T-helper 9 cell (primary cell): ENCODE measurements at places on chromosomes 5 and 9.

DNA sequence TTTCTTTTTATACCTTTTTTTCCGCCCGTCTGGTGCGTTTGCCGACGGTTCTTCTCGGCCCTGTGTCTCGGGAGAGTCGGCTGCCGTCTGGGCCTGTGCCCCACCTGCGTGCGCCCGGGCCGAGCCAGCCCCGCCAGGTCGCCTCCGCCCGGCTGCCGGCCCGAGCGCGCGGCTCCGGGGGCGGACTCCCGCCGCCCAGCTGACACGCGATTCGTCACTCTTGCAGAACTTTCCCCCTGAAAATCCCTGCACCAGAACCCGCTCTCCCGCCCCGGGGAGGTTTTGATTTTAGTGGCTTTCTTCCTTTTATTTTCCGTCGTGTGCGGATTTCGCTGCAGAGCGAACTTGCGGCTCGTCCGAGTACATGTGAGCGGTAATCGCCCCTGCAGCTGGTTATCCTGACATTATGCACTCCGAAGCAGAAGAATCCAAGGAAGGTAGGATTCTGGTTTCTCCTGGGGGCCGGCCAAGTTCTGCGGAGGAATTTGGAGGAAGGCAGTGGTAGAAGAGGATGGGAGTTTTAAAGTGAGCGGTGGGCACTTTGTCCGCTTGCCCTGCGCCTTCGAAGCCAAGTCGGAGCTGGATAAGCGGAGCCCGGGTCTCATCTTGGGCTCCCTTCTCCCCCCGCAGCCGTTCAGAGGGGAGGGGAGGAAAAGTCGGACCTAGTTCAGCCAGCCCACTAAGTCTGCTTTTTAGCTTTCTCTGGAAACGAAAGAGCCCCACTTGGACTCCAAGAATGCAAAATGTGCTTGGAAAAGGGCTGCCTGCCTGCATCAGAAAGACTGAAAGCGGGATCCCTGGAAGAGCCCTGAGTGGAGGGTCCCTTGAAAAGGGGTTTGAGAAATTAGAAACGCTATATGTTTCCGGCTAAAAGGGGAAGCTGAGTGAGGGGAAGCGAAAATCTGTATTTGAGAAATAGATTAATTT lies at the start of gene TNFAIP8:
TSS of gene TNFAIP8 (plus strand) at position 335 of the 927 bp plus-strand sequence. CDS start at position 407, 72 bp downstream.
- DNase-seq: peak; percentile 38

DNA sequence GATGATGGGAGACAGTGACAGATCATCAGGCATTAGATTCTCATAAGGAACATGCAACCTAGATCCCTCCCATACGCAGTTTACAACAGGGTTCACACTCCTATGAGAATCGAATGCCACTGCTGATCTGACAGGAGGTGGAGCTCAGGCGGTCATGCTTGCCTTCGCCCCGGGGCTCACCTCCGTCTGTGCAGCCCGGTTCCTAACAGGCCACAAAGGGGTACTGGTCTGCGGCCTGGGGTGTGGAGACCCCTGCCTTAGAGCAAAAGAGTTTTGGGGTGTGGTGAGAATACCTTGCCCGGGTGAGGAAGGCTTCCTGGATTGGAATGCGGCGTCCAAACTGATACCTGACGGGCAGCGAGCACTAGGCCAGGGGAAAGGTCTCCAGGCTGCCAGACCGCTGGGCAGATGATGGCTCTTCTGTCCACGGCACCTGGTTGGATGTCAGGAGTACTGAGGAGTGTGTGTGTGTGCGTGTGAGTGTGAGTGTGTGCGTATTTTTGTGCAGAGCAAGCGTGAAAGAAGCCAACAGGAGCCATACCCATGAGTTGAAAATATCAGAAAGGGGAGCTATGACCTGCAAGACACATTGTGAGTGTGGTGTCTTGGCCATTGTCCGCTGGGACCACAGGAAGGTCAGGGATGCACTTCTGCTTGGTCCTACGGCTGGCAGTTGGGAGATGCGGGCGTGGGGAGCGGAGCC lies 55.4 kb downstream of the ACER2 start:
- no peak for DNase-seq

- no peak for DNase-seq
Observed at GRCh38 chr9:95124582-95125367, 192.7 kb downstream of the FANCC start.

GRCh38 chr5:137604348-137605095 lies 105.4 kb upstream of the SPOCK1 start:
- no peak for DNase-seq

DNA sequence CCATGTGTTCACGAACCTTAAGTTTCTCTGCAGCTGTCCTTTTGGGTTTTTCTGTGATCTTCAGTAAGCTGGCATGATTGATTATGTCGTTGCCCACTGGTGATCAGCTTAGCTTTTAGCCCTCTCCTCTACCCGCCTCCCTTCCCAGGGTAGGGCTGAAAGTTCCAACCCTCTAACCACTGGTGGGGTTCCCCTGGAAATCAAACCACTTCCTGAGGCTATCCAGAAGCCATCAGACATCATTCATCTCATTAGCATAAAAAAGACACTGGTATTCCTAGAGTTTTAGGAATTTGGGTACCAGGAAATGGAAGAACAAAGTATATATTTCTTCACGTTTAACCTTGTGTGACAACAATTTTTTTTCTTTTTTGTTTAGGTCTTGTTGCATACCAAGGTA lies 29.8 kb downstream of the SPIN1 start:
- DNase-seq: no peak

- no peak for DNase-seq
Observed at GRCh38 chr9:90546200-90546599, 96.4 kb downstream of the DIRAS2 start.

- DNase-seq: no peak
Observed at GRCh38 chr9:78698371-78698770, 401.4 kb downstream of the PSAT1 start.

DNA sequence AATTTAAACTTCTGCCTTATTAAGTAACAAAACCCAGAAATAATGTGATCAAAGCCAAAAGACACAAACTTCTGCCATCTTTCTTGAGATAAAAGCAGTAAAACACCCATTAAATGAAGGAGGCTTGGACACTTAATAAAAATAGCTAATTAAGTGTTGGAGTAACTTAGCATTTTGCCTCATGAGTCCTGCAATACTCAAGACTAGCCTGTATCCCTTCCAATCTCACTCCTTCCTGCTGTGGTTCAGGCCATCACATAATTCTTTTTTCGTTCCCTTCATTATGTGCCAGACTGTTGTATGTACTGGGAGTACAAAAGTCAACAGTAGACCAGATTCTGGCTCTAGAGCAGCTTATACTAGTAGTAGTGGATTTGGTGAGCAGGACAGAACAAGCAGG lies 250.2 kb downstream of the NFIB start:
- no peak for DNase-seq

DNA sequence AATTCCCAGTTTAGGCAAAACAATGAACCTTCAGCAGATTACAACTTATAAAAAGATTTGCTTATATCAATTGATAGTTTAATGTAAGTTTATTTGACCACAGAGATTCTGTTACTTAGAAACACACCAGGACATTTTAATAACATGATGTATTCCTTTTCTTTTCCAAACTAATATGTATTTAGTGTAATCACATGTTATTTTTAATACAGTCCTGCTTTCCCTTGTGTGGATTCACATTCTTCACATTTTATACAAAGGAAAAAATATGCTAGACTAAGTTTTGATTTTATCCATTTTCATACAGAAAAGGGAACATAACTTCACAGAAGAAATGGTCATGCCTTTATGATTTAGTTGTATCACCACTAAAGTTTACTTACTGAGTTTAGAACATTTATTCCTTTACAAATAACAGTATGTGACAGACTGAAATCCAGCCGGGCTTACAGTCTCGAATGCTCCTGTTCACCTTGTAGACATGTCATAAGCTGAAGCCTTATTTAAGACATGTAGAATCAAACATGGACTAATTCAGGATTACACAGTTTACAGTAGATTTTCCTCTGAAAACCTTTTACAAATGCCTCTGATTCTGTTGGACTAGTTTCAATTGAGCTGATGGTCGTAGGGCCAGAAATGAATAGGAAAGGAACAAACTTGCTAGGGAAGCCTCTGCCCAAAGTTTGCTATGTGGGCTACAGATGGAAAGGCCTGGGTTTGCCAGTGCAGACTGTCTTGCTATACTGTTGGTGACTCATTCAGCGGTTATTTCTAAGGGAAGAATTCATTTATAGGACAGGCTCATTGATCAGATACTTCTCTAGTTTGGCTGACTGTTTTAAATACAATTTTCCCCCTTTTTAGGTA lies 6.6 kb upstream of the ASPN start:
- DNase-seq: no peak

GRCh38 chr5:81212211-81212751 lies 20.8 kb upstream of the CKMT2 start:
- no peak for DNase-seq

DNA sequence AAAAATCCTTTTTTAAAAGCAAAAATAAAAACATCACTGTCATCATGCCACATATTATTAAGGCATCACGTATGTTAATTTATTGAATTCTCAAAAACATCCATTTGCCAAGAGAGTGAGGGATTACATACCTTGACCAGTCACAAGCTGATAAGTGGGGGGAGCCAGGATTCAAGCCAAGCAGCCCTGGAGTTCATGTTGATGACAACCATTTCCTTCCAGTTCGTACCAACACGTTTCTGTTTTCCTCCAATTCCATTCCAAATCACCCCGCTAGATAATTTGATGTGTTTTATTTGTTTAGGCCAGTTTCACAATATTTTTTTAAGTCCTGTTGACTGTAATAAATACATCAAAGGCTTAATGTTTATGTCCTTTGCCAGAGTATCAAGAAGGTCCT lies 53.0 kb downstream of the SLC1A3 start:
- no peak for DNase-seq

- DNase-seq: no peak
Observed at GRCh38 chr5:173762930-173763329, 125.2 kb upstream of the CPEB4 start.

DNA sequence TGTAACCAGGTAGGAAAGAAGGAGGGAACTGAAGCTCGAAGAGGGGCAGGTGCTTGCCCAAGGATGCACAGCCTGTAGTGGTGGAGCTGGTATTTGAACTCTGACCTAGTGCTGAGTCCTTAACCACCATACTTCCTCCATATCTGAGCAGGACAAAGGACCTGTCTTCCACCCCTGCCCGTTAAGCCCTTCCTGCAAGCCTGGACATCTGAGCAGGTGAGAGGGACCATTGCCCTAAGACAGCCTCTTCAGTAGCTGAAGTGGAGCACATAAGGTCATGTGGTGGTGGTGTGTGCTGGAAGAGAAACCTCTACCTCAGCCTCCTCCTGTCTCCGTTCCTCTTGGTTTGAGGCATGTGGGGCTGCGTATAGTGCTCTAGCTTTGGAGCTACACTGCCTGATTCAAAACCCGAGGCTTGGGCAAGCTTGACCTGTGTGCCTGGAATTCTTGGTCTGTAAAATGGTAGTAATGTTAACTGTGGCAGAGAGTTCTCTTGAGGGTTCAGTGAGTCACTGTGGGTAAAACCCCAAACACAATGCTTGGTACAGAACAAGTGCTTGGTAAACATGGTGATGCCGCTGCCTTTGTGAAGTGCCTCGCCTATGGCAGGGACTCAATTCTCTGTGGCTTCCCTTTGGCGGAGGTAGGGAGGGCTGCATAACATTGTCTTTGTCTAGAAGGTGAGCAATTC lies 7.4 kb downstream of the GALNT10 start:
- peak; percentile 36 for DNase-seq

- DNase-seq: no peak
Observed at GRCh38 chr5:6545770-6546690, 86.8 kb downstream of the NSUN2 start.

GRCh38 chr5:24232041-24232440 lies 412.7 kb downstream of the CDH10 start:
- no peak for DNase-seq

DNA sequence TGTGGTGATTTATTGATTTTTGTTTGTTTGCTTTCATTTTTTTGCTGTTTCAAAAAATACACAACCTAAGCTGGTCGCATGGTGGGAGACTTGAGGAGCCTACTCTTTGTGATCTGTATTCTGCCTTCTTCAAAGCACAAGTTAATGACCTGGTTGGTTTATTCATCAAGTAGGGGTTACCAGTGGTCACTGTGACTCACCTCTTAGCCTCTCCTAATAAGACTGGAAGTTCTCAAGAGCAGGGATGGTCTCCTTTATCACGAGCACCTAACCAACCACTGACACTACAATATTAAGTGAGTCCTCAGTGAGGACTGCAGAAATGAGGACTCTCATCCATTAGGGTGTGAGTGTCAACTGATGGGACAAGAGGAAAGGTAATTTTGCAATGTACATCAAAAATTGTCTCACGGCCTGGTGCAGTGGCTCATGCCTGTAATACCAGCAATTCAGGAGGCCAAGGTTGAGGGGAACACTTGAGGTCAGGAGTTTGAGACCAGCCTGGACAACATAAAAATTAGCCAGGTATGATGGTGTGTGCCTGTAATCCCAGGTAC lies 13.6 kb upstream of the MTMR12 start:
- DNase-seq: no peak

DNA sequence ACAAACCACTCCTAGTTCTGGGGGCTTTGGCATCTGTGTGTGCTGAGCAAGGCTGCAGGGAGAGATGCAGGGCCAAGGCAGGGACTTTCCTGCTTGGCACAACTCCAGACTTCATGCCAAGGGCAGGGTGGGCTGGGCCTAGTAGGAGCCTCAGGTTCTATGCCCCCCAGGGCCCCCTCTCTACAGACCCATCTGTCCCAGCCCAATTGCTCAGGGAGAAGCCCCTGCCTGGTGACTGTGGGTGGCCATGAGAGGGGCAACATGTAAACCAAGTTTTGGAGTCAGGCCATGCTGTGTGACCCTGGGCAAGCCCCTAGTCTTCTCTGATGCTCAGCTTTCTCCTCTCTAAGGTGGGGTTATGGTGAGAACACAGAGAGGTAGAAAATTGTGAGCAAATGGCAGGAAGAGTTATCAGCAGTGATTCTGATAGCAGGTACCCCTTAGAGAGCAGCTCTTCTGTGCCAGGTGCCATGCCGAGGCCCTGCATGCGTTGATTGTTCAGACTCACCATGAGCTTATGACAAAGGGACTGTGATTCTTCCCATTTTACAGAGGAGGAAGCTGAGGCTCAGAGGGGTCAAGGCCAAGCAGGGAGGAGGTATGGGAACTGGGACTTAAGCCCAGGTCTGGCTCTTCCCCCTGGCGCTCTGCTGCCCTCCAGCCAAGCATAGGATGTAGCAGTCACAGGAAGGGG lies 5.2 kb downstream of the OLFML2A start:
- no peak for DNase-seq
